Skeletal muscle cell (primary cell): ENCODE measurements at places on chromosomes 11 and 22.

GRCh38 chr22:35477911-35478582 lies 62.6 kb upstream of the RASD2 start:
- DNase-seq = peak; percentile 44

- no peak for DNase-seq
Measured at GRCh38 chr11:78957476-78958245, 383.0 kb upstream of the NARS2 start.

DNA sequence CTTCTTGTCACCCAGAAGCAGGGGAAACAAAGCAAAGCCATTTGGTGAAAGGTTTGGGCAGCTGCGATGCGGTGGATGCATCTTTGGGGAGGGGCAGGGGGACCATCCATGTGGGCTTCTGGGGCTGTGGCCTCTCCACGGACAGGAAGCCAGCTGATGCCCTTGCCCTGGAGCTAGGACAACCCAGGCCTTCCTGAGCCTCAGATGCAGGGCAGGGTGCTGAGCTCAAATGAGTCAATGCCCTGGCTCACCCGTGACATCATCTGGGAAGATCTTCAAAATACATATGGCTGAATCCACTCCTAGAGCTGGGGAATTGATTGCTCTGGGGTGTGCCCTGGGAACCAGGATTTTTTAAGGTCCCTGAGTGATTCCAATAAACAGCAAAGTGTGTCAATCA lies 1418.2 kb downstream of the TBC1D22A start:
- DNase-seq = no peak

DNA sequence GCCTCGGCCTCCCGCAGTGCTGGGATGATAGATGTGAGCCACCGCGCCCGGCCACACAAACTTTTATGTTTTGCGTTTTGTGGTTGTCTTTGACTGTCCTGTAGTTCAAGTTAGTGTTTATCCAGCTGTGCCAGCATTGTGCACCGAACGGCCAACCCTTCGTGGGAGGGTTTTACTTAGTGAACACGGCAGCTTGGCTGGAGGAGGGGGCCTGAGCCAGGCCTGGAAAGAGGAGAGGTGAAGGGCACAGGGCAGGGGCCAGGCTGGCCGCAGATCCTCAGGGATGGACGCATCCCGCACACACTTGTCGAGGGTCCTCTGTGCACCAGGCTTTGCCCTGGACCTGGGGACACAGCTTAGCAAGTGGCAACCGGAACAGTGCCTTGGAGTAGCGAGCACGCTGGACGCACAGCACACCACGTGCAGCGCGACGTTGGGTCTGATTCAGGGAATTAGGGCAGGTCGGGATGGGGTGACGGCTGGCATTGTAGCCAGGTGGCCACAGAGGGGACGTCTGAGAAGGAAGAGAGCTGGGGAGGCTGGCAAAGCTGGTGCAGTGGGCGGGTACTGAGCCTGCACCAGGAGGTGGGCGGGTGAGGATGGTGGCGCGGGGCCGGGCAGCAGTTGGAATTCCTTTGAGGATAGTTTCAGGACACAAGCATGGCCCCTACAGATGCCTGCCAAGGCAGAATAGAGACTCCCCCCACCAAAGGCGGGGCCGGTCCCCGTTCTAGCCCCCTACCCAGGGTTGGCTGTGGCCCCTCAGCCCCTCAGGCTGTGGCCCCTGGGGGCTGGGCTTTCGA lies 13.4 kb downstream of the EPS8L2 start:
- no peak for DNase-seq

DNA sequence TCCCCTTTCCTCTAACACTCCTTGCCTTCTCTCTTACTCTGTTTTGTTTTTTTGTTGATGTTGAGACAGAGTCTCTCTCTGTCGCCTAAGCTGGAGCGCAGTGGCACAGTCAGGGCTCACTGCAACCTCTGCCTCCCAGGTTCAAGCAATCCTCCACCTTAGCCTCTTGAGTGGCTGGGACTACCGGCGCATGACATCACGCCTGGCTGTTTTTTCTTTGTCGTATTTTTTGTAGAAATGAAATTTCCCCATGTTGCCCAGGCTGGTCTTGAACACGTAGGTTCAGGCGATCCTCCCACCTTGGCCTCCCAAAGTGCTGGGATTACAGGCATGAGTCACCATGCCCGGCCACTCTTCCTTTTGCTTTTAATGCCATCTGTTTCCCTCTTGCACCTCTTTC lies 72.3 kb downstream of the FBXO7 start:
- DNase-seq = no peak

DNA sequence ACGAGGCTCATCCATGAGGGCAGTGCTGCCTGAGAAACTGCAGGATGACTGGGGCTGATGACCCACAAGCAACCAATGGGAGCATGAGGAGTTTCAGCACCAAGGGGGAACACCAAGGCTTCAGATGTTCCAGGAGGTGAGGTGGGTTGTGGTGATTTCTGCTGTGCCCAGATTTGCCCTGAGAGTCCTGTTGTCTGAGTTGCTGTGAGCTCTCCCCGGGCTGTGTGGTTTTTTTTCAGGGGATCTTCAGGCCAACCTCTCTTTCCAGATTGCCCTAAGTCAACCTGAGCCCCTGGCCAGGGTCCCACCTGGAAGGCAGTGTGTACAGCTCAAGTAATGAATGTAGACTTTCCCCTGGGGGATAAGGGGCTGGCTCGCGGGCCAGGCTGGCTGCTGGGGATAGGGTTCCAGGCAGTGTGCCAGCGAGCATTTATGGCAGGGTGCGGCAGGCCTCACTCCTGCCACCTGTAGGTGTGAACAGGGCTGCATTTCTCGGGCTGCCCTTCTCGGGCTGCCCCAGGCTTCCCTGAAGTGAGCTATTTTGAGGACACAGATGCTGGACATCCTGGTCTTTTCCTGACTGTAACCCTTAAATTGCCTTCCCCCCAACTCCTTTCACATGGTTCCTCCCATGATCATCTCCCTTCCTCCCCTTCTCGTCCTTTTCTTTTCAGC lies 9.8 kb downstream of the SLC22A6 start:
- no peak for DNase-seq

- DNase-seq = no peak
Measured at GRCh38 chr22:30909306-30909705, 59.3 kb downstream of the MORC2 start.

DNA sequence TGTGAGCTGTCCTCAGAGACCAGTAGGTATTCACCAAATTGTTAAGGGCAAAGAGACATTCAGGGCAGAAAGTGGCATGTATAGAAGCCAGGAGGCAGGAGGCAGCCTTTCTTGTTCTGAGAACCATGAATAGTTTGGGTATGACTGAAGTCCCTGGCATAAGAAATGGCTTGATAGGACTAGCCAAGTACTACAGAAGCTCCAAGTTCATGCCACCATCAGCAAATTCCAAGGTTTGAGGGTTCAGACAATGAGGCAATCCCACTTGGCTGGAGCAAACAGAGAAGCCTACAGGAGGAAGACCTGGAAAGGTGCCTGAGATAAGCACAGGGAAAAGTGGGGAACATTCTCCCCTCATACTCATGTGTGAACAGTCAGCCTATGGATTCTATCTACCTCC lies 25.8 kb downstream of the XRRA1 start:
- no peak for DNase-seq

DNA sequence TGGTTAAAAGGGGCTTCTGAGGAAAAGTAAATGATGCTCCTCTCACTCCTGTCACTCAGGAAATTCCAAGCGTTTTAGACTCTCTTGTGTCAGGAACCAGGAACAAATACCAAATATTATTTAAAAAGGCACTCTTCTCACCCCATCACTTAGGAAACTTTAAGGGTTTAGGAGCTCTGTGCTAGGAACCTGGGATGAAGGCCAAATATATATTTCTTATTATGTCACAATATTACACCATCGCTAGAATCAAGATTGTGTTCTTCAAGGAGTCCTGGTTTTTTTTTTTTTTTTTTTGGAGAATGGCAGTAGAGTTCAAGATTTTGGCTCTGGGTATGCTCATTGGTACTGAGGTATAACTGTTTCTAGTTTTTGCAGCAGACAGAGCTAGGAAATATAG lies 79.0 kb upstream of the HEPHL1 start:
- no peak for DNase-seq

DNA sequence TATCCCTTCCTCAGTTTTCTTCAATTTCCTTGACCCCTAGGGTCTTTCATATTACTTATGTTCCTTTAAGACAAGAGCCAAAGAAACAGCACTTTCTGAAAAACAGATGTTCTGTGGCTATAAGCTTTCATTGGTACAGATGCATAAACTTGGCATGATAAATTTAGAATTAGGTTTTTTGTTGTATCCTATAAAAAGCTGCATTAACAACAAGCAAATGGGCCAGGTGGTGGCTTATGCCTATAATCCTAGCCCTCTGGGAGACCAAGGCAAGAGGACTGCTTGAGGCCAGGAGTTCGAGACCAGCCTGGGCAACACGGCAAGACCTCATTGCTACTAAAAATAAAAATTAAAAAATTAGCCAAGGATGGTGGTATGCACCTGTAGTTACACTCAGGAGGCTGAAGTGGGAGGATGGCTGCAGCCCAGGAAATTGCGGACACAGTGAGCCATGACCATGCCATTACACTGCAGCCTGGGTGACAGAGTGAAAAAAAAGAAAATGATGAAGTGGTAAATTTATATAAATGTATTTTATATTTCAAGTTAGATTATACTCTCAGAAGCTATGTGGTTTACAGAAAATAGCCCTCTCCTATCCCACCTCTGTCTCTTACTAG lies 18.3 kb downstream of the KMT5B start:
- DNase-seq = no peak

- DNase-seq = no peak
Measured at GRCh38 chr22:31917227-31917921, 27.0 kb upstream of the YWHAH start.

- DNase-seq = peak; percentile 48
Measured at GRCh38 chr11:75946531-75947530, 131.8 kb downstream of the UVRAG start.

DNA sequence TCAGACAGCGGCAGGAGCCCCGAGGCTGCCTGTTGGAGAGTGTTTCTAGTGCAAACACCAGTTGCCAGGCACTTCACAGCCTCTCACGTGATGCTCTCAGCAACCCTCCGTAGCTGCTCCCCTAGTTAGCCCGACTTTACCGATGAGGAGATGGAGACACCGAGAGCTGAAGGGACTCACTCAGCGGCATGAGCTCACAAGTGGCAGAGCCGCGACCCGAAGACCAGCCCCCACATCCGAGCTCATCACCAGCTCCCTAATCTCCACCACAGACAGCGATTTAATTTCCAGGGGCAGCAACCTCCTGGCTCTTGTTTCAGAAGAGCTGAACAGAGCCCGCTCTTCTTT lies 28.7 kb upstream of the RTL6 start:
- no peak for DNase-seq

DNA sequence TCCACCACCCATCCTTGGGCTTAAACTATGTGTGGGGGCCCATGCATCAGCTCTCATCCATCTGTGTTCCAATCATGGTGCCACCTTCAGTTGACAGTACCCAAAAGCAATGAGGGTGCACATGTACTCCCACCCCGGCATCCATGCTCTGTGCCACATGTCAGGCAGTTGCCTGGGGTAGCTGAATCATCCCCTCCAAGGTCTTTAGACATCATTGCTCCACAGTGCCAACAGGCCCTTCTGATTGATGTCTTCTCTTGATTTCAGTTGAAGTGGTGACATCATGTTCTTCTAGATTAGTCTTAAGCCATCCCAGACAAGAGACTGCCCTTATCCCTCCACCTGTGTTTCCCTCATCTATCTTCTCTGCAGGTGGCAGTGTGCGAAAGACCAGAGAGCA lies 42.5 kb downstream of the TMPRSS5 start:
- DNase-seq = no peak
